ENCODE measurements at places on chromosomes 3 and 15. TPM values are rescaled to one million over a fixed set of nuclear protein-coding genes. Genes with fewer than 3 reads are reported as not detected.

ARGFX gene
- total RNA-seq: not detected

NANOGP8 gene
- total RNA-seq: not detected

ZMYND10 gene
- 0.36 TPM for total RNA-seq

CAMK2N2 gene
- not detected for total RNA-seq

TMC3 gene
- not detected for total RNA-seq

CCDC32 gene
- 20.9 TPM for total RNA-seq

CD200R1 gene
- not detected for total RNA-seq

C3orf85 gene
- not detected for total RNA-seq

ROBO1 gene
- 22.9 TPM for total RNA-seq

DNAH12 gene
- total RNA-seq: under 0.01 TPM

BOC gene
- total RNA-seq: 0.09 TPM

NDN gene
- total RNA-seq: 22.9 TPM

MYO9A gene
- total RNA-seq: 34.7 TPM

CHRNB4 gene
- total RNA-seq: not detected

HTR3E gene
- not detected for total RNA-seq

WDR93 gene
- total RNA-seq: under 0.01 TPM

ABHD2 gene
- total RNA-seq: 40.5 TPM

RNF168 gene
- total RNA-seq: 21.6 TPM

RLBP1 gene
- not detected for total RNA-seq

USP3 gene
- 41.9 TPM for total RNA-seq

ISLR2 gene
- not detected for total RNA-seq

FBXO40 gene
- total RNA-seq: not detected

CATSPER2 gene
- total RNA-seq: 1.6 TPM

BAHD1 gene
- 8.2 TPM for total RNA-seq

SI gene
- not detected for total RNA-seq

PCOLCE2 gene
- 13.6 TPM for total RNA-seq

RPP14 gene
- total RNA-seq: 17.8 TPM

ELL3 gene
- total RNA-seq: 1.8 TPM

SOX14 gene
- not detected for total RNA-seq

C2CD4A gene
- 1.5 TPM for total RNA-seq

OXSM gene
- 11.2 TPM for total RNA-seq

NCK1 gene
- total RNA-seq: 61.3 TPM

LINGO1 gene
- total RNA-seq: under 0.01 TPM

SLTM gene
- total RNA-seq: 67.1 TPM

TRPM1 gene
- total RNA-seq: 0.19 TPM

BSN gene
- total RNA-seq: under 0.01 TPM

TTLL13 gene
- under 0.01 TPM for total RNA-seq

Data from endothelial cell of coronary artery (primary cell).